ENCODE measurements at places on chromosomes 7 and 10.

GRCh38 chr10:117997673-117998072 is 49.1 kb downstream of the RAB11FIP2 start:
- no peak for DNase-seq

DNA sequence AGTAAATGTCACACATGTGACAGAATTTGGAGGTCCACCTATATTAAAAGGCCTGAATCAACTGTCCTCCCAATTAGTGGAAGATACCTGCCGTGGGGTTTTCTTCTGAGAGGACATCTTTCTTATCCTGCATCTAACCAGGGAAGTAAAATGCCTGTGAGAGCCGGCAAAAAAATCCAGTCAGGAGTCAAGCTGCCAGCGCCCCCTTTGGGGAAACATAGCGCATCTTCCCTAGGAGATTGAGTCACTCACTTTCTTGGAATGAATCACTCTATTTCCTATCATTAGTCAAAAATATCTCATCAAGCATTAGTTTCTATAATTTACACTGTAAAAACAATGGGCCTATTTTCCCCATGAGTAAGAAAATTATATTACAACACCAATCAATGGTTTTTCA is 66.4 kb upstream of the ANK3 start:
- DNase-seq: no peak

GRCh38 chr10:10007957-10008356 is 1009.7 kb upstream of the CELF2 start:
- DNase-seq: no peak

DNA sequence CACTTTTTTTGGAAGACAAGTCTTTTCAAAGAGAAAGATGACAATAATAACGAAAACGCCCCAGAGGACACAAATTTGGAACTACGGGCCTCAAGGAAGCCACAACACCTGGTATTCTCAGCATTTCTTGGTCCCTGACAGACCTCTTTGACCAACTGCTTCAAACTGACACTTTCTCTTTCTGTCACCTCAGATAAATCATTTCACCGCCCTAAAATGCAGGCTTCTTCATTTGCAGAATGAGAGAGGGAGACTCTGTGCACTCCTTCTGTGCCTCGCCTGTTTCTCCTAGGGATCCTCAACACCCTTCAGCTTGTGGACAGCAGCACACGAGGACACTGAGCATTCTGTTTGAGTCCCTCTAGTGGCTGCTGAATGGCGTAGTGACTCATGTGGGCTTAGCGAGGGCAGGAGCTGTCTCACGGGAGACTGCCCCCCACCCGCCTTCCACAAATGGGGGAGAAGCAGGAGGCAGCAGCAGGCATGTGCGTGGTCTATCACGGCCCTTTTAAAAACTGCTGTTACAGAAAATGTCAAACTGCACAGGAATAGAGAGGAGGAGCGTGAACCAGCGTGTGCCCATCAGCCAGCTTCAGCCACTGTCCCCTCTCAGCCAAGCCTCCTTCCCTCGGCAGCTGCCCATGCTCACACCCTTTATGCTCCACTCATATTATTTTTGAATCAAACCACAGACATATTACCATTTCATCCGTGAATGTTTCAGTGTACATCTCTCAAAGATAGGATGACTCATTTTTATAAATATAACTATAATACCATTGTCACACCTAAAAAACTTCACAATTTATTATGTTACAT is 41.4 kb downstream of the GSDME start:
- peak; percentile 44 for DNase-seq

- peak; percentile 89 for DNase-seq
Observed at GRCh38 chr10:78960316-78960800, 108.4 kb upstream of the ZMIZ1 start.

DNA sequence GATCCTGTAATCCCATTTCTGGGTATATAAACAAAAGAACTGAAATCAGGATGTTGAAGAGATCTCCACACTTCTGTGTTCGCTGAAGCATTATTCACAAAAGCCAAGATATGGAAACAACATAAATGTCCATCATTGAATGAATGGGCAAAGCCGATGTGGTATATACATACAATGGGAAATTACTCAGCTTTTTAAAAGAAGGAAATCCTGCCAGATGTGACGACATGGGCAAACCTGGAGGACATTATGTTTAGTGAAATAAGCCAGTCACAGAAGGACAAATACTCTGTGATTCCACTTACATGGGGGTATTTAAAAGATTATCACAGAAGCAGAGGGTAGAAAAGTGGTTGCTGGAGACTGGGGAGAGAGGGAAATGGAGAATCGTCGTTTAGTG is 23.9 kb upstream of the FAM107B start:
- no peak for DNase-seq

GRCh38 chr10:16436758-16437539 is at the start of gene PTER:
PTER (plus strand) TSS chr10:16437010; CDS start chr10:16484385, 47,375 bp downstream.
- DNase-seq: peak; percentile 94

GRCh38 chr10:69048103-69048502 is 39.8 kb upstream of the SRGN start:
- DNase-seq: peak; percentile 55

- peak; percentile 30 for DNase-seq
Observed at GRCh38 chr7:133699386-133699785, 427.8 kb upstream of the LRGUK start.

GRCh38 chr7:154380771-154381170 is 328.6 kb downstream of the DPP6 start:
- no peak for DNase-seq

GRCh38 chr10:42939685-42940366 is 137.0 kb upstream of the RET start:
- no peak for DNase-seq

DNA sequence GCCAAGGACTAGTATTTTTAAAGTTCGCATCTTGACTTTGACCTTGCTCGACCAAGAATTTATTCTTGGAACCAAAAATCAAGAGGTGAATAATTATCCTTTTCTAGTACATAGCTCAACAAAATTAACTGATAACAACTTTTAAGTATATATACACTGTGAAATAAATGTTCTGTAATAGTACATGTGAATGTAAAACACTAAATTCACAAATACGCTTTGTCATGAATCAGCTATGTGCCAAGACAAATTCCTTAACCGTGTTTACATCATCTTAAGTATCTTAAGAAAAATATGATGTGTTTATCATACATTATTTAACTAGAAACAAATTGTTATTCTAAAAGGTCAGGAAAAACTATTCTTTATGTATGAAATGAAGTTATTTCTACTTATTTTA is 83.3 kb downstream of the CUL2 start:
- peak; percentile 43 for DNase-seq

GRCh38 chr7:128705891-128706333 is 33.2 kb upstream of the CALU start:
- DNase-seq: peak; percentile 25

- no peak for DNase-seq
Observed at GRCh38 chr10:117555017-117555416, 12.5 kb downstream of the EMX2 start.

DNA sequence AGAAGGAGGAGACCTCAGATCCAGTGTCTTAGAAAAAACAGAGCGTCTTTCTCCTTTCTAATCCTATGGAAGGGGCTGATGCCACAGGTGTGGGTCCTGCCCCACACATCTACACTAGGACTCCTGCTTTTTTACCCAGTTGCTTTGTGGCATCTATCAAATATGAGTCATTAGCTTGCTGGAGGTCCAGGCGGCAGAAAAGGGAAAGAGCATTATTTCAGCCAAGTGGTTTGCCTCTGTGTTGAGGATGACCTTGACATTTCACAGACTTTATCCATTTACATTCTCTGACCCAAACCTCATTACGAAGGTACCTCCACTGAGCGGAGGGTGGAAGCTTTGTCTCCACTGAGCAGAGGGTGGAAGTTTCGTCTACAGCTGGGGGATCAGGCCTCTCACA is 308.4 kb upstream of the KLF6 start:
- DNase-seq: no peak

GRCh38 chr10:23081891-23082290 is 13.5 kb upstream of the MSRB2 start:
- peak; percentile 8 for DNase-seq

DNA sequence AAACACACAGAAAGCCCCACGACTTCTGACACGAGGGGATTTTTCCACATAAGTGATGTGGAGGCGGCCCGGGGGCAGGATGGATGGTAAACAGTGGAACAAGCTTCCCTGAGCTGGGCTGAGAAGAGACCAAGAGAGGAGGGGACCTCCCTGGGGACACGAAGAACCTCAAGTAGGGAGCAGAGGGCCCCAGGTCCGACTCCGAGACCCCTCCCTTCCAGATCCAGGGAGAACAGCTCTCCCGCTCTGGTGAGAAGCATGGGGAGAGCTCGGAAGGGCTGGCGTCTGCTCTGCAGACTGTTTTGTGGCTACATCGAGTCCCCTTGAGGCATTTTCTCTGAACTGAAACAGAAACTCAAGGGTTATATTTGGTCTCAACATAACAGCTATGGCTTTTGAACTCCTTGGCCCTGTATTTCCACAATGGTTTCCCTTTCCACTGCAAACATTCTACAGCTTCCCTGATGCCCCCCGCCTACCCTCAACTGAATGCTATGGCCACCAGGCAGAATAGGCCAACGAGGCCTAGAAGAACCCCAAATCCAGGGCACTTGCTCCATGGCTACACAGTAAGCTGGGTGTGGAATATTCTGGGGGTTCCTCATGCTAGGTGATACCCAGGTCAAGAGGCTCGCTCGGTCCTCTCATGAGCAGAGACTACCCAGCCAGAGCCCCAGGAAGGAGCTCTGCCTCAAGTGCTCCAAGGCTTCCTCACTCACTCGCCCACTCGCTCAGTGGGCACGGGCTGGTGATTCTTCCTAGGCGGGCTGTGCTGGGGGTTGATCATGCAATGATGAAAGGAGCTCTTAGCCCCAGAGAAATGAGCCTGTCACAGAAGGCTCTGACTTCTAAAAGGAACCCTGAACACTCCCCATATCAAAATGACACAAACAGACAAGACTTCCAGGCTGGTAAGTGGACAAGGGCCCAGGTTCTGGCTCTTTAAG is 47.5 kb downstream of the FAM53B start:
- DNase-seq: no peak

- no peak for DNase-seq
Observed at GRCh38 chr7:32219416-32219815, 149.2 kb upstream of the PDE1C start.

Data from AG10803 (cell line).